ENCODE measurements at places on chromosomes 4 and X. TPM values are rescaled to one million over a fixed set of nuclear protein-coding genes. Genes with fewer than 3 reads are reported as not detected.

DNA sequence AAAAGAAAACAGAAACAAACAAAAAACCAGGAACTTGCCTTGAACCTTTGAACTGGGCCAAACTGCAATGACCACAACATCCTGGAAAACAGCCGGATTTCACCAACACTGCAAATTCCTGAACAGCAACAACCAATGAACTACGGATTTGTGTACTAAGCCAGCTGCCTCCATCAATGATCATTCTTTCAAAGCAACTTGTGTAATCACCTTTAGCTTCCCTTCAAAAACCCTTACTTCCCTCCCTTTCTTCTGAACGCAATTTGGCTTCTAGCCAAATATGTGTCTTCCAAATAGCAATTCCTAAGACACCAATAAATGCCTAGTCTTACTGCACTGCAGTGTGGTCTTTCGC, 98.5 kb upstream of the FAM47C start:
- no peak for DNase-seq

- DNase-seq, result no peak
Observed at GRCh38 chr4:16043642-16044498, 40.0 kb downstream of the PROM1 start.

DNA sequence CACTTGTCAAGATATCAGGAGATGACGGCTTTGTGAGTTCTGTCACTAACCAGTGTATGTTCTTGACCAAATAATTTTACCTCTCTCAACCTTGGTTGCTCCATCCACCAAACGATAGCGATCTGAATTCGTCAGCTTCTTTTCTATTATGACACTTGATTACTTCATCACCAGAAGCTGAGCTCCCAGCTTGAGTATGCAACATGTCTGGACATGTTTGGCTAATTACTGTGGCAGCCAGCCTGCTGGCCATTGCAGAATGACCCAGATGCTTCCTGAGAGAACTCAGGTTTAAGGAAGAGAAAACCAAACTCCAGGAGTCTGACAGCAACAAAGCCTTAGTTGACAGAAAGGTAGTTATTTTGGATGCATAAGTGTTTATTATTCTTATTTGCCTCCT, 46.4 kb upstream of the PARM1 start:
- DNase-seq, result peak; percentile 47

GRCh38 chr4:17662694-17663093, 48.3 kb downstream of the MED28 start:
- peak; percentile 25 for DNase-seq

XK gene
- total RNA-seq, result 0.17 TPM

DNA sequence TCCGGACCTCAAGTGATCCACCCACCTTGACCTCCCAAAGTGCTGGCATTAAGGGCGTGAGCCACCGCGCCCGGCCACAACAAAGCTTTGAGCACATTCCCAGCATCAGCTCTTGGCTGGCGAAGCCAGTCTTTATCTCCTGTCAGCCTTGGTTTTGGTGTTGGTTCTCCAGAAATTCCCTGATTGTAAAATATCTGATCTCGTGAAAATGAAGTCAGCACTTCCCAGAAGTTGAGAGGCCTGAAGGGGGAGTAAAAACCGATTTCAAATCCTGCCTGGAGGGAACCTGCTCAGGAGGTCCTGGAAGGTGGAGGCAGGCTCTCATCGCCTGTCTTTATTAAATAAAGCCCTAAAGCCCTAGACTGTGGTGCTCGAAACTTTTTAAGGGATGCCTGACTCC, 33.6 kb downstream of the PTTG2 start:
- DNase-seq, result no peak

GRCh38 chr4:145182222-145182621, 1.8 kb upstream of the OTUD4 start:
- no peak for DNase-seq

DNA sequence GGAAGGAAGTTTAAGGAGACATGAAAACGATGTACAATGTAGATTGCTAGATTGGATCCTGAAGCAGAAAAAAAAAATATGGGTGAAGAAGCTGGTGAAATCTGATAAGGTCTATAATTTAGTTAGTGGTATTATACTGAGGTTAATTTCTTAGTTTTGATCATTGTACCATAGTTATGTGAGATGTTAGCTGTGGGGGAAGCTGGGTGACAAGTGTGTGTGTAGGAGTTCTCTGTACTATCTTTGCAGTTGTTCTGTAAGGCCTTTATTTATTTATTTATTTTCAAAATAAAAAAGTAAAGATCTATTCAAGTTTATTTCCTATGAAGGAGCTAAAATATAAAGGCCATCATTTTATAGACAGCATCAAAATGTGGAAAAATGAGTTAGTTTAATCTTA, 12.5 kb upstream of the EXOC1 start:
- no peak for DNase-seq

DNA sequence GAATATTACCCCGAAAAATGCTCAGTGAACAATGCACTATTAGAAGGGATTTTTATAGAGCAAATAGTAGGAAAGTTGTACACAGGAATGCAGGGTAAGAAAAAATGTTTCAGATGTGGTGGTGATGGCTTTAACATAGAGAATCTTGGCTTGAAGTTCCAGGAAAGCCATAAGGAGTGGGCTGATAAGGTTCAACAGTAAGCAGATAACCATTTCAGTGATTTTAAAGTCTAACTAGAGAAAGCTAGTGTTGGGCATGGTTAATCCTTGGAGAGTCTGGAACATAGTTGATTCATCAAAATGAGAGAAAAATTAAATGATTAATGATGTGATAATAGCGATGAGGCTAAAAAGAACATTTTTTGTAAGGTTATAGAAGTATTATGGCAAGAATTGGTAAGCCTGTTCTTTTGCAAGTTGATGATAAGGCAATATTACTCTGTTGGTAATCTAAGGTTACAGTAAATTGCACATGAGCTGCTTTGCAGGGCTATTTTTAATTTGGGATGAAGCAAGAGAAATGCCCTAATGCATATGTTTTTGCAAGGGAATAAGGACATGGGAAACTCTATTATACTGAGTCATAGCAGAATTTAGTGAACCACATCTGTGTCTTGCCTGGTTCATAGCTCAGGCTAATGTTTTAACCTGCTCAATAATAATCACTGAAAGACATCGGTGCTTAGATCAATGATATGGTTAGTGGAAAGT, 44.3 kb downstream of the GALNTL6 start:
- peak; percentile 44 for DNase-seq

MAGED4B gene
- 150 TPM for total RNA-seq

ZNF157 gene
- total RNA-seq, result 0.54 TPM

- DNase-seq, result no peak
Observed at GRCh38 chrX:130170752-130171445, 863 bp upstream of the RAB33A start.

FRG2 gene
- total RNA-seq, result not detected

ATP1B4 gene
- not detected for total RNA-seq

PDE6B gene
- 3.7 TPM for total RNA-seq

DNA sequence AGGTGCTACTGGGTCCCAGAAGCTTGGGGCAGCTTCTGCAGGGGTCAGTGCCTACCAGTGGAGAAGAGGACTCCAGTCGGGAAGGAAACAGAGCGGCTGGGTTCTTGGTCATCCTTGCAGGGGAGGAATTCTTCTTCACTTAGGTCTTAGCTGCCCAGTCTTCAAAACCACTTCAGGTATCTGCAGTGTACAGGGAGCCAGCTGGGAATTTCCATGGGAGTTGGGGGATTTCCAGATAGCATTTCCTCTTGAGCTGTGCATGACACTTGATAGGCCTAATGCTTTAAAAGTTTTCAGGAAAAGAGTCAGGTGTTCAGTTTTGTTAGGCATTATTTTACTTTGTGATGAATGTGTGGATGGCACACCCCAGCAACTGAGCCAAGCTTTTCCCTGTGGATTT, 58.1 kb upstream of the ENPP6 start:
- no peak for DNase-seq

DNA sequence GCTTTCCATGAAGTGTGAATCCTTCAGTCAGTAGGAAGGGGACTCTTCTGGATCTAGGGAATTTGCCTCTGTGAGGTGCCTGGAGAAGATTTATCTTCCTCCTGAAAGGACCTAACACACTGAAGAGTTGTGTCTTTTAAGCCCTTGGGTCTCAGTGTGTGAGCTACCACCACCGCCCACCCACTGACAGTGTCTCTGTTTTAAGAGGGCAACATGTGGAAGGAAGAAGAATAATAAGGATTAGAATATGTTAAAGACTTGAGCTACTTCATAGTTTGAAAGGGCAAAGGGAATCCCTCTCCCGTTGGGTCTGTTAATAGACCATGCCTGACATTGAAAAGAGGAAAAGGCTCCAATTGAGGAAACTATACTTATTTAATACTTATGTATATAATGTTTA, 64.3 kb upstream of the TLR2 start:
- no peak for DNase-seq

GRCh38 chr4:23766344-23766743, 123.5 kb downstream of the PPARGC1A start:
- DNase-seq, result no peak

MSX1 gene
- total RNA-seq, result 0.87 TPM

All from astrocyte (in vitro differentiated cells and primary cell).